ENCODE measurements at places on chromosomes 4 and X.

- DNase-seq, result no peak
These were observed 131.6 kb upstream of the TENM3 start for GRCh38 chr4:182111586-182111985.

GRCh38 chr4:71294301-71294700 is 44.5 kb upstream of the SLC4A4 start:
- no peak for DNase-seq

DNA sequence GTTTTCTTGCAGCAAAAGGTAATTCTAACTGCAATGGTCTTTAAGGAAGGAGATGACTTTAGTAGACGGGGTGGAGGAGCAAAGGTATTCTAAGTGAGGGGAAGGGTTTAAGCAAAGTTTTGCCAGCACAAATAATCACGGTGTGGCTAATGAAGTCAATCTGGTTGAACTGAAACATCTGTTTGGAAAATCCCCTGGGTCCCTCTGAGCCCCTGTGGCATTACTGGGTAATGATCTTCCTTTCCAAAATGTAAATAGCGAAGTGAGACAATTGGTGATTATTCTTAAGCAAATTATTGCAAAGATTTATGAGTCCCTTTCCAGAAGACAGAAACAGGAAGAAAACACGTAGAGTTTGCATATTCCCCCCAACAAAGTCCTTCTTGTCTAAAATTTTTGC is 47.2 kb downstream of the FGFBP1 start:
- no peak for DNase-seq

DNA sequence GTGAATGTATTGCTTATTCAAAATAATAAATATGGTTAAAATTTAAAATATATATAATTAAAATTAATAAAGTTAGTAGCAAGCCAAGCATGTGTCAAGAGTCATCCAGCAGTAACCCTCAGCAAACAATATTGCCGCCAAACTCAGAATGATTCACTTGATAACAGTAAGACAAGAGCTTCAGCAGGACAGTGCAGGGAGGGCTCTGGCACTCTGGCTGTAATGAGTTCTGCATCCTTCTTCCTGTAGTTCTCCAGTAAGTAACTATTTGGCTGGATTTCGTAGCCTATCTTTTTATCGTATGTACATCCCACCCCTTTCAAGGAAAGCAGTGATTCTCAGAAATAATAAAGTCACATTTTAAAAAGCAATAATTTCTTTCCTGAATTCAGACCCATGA is 17.6 kb downstream of the OTUD6A start:
- no peak for DNase-seq

GRCh38 chr4:35520059-35520458 is 724.3 kb downstream of the ARAP2 start:
- no peak for DNase-seq

- DNase-seq, result peak; percentile 60
These were observed 37.9 kb downstream of the SGMS2 start for GRCh38 chr4:107862658-107863057.

- no peak for DNase-seq
These were observed 529 bp downstream of the DHRSX start for GRCh38 chrX:2500091-2500802.

- no peak for DNase-seq
These were observed 64.6 kb upstream of the PAGE1 start for GRCh38 chrX:49760290-49760890.

GRCh38 chr4:113276464-113277170 is 227.2 kb downstream of the ANK2 start:
- no peak for DNase-seq

GRCh38 chrX:39982948-39983347 is 114.8 kb downstream of the BCOR start:
- DNase-seq, result no peak

DNA sequence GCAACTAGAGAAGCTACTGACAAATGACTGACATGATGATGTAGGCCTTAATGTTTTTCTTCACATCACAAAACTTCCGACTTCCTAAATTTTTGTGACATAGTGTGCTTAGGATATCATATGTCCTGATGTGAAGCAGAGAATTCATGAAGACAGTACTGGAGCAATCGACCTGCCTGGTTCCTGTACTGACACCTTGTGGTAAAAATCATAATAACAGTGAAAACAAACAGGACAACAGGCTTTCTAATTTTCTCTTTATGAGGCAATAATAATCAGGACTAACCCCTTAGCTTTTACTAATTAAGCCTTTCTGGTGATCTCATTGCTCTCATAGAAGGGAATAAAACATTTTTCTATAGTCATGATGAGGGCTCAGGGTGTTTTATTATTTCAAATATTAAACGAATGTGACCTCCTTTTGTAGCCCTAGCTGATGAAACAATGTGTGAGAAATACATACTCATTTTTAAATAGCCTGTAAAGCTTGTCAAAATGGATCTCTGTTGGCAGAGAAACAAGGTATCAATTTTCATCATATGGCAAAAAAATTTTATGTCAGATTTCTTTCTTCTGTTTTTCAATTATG is 158.4 kb downstream of the TENT5D start:
- no peak for DNase-seq

- no peak for DNase-seq
These were observed 370.5 kb upstream of the HS3ST1 start for GRCh38 chr4:11799196-11799595.

DNA sequence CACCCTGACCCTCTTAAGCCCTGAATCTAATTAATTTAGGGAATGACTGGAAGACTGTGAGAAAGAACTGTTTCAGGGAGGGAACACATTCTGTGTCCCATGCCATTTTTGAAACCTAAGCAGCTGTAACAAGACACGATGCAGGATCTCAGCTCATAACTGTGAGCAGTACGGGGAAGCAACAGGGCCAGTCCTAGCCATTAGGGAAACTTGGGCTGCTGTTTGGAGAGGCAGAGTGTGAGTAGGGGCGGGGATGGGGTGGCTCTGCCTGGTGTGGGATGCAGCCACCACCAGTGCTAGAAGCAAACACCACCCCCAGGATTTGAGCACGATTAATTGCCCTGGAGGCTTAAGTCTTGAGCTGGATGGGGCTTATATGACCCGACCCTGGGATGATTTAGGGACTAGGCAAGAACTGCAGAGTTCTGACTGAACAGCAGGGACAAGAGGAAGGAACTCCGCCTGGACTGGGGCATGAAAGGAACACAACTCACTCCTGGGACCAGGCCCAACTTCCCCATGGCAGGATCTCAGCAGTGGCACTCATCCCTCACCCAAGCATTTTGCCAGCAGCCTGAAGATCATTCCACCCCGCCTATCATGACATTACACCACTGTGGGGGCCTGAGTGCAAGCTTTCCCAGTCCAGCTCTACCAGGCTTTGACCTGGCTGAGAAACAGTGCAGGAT is 43.1 kb downstream of the ATRX start:
- no peak for DNase-seq

- no peak for DNase-seq
These were observed 1202.1 kb downstream of the ADGRL3 start for GRCh38 chr4:62402088-62402806.

- DNase-seq, result no peak
These were observed 1597.8 kb upstream of the PCDH10 start for GRCh38 chr4:131551306-131551705.

- no peak for DNase-seq
These were observed 110.1 kb downstream of the SMIM20 start for GRCh38 chr4:26024079-26024478.

GRCh38 chr4:1041147-1041935 is 29.9 kb downstream of the FGFRL1 start:
- peak; percentile 29 for DNase-seq

DNA sequence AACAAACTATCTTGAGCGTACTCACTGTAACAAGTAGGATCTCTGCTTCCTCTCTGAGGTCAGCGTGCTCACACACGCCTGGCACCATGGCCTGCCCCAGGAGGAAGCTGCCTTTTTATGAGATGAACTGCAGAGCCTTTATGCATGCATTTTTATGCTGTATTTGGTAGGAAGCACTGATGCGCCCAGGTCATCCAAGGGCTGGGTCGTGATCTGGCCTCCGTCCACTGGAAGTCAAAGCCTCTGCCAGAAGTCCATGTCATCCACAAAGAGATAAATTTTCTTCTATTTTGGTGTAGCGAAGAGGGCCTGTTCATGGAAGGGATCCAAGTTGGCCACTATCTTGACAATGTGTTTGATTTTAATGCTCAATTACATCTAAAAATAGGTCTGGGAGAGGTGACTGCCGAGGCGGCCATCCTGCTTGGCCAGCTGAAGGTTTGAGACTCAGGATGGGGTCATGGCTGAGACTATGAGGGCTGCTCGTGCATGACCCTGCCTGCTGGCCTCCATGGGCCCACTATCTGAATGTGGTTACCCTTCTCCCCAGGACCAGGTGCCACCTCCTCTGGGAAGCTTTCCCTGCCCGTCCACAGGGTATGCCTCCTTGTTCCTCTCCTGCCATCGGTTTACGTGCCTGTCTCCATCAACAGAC is 50.3 kb downstream of the HTRA3 start:
- DNase-seq, result no peak

GRCh38 chr4:26235500-26235899 is 85.3 kb upstream of the RBPJ start:
- DNase-seq, result peak; percentile 52

GRCh38 chr4:7384929-7385890 is 49.5 kb downstream of the PSAPL1 start:
- no peak for DNase-seq

DNA sequence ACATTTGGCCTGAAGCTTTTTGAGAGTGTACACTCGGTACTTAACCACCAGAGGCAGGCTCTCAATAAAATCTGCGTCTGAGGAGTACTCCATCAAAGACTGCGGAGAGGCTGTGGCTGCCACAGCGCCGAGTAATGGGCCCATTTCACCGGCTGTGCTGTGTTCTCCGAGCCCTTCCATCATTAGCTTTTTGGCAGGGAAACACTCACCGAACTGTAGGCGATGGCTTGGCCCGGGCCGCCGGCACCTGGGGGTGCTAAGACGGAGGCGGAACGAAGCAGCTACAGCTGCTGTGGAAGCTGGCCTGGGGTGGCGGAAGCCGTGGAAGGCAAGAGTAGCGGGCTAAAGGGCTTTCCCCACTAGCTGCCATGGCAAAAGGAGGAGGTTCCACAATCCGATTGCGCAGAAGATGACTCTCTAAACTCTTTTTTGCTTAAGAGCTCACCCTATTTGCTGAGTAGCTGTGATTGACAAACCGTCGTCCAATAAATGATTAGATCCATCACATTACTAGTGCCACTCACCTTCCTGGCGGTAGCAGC is 48.5 kb upstream of the PABPC1L2A start:
- DNase-seq, result no peak

- no peak for DNase-seq
These were observed 878.4 kb upstream of the FRG1 start for GRCh38 chr4:189062047-189062820.

DNA sequence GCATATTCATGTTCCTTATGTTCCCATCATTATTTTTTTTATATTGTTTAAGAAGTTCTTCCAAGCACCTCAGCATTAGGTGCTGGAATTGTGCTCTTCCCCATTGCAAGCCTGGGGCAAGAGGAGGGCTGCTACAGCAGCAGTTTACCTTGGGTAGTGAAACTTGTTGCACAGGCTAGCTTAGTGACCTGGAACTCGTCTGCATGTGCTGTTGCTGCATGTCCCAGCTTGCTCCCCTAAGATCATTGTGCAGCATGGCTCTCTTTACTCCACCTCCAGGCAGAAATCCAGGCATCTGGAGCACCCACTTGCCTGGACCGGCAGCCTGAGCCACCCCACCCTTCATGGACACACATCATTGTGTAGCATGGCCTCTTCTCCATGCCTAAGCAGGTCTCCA is 776.0 kb downstream of the GLUD2 start:
- DNase-seq, result no peak

DNA sequence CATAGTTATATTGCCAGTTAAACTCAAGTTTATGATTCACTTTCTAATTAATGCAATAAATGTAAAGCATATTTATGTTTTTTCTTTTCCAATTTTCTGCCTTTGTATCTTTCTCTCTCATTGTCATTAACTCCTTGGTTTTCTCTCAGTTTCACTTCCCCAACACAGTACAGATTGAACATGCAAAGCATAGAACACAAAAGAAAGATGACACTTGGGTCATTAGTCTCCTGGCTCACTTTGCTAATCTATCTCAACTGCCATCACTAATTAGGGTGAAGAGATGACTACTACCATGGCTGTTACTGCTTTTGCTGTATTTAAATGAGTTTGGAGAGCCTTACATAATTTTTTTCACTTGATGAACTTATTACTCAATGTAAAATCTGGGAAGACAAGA is 12.3 kb upstream of the NAA11 start:
- no peak for DNase-seq

DNA sequence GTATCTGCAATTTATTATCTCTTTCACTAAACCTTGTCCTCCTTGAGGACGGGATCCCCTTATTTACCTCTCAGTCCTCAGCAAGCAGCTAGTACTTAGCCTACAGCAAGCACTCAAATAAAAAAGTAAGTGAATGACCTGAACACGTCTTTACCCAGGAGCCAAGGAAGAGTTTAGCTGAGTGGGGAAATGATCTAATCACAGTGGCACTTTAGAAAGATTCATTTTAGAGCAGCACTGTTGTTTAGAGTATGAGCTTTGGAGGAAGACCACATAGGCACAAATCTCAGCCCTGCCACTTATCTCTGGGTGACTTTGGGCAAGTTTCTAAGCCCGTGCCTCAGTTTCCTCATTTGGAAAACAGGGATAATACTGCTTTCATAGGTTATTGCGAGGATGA is 2.7 kb downstream of the FAM120C start:
- no peak for DNase-seq

DNA sequence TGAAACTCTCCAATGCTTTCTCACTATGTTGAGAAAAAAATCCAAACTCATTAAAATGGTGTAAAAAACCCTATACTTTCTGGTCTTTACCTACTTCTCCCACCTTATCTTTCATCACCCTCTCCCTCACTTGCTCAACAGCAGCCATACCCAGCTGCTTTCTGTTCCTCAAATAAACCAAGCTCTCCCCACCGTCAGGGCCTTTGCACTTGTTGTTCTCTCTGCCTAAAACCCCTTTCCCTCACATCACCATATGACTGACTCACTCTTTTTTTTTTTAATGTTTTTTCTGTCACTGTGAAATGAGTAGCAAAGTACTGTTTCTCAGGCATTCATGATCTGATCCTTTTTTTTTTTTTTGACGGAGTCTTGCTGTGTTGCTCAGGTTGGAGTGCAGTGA is 122.3 kb upstream of the TMEM164 start:
- DNase-seq, result no peak

DNA sequence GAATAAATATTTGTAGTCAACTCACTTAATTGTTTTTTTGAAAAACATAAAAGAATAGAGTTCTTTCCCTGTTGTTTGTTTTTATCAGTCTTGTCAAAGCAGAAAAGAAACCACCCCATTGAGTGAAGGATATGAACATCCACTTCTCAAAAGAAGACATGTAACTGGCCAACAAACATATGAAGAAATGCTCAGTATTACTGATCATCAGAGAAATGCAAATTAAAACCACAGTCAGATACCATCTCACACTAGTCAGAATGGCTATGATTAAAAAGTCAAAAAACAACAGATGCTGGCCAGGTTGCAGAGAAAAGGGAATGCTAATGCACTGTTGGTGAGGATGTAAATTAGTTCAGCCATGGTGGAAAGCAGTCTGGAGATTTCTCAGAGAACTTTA is 326.1 kb upstream of the EMCN start:
- DNase-seq, result no peak
